NCI-H1092 (cell line): ENCODE measurements at places on chromosomes 7 and 10.

- DNase-seq = no peak
These were observed 855 bp upstream of the PALD1 start for GRCh38 chr10:70477661-70478162.

DNA sequence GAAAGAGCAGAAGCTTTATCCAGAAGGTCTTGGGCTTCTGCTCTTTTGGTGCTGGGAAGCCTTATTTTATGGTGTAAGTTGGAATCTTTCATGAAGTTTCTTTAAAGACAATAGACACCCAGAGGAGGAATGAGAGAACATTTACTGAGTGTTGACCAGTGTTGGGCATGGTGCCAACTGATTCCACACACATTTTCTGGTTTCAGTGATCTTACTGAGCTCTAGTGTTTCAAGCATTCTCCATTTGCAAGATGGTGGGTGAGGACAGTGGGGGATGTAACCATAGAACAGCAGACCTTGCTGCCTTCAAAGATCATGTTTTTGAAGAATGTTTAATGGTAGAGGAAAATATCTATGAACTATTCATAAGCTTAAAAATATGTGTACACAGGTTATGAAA, 114.6 kb downstream of the LRMDA start:
- DNase-seq = no peak

DNA sequence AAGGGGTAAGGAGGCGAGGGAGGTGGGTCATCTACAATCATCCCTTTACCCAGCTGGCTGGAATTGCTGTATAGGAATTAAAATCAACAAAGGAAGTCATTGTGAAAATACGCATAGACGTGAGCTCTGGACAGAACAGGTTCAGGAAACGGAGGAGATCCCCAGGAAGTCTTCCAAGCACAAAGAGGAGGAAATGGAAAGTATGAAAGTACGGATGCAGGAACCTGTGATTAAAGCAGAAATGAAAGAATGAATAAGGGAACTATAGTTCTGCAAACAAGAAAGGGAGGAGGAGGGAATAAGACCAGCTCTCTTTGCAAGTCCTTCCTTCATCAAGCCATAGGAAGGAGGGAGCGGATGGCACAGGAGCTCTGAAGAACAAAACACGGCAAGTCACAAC, 61.8 kb downstream of the PYROXD2 start:
- DNase-seq = no peak

DNA sequence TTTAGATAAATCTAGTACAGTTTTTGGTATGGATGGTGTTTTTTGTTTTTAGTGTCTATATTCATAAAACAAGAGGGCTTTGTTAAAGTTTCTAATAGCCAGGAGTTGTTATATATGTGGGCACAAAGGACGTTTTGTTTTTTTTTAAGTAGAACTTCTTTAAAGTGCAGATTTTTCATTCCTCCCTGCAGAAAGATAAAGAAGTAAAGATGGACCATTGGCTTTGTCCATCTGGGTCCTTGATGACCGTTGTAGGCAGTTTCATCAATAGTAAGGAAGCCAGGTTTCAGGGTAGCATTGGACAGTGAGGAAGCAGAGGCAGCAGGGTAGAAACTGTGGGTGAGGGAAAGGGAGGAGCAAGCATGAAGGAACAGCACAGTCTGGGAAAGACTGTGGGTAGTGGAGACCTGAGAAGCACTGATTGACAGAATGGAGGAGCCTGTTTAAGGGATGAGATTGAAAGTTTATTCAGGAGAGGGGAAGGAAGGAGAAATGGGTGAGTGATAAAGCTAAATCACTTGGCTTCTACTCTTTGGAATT, 5.3 kb downstream of the CALU start:
- DNase-seq = no peak

DNA sequence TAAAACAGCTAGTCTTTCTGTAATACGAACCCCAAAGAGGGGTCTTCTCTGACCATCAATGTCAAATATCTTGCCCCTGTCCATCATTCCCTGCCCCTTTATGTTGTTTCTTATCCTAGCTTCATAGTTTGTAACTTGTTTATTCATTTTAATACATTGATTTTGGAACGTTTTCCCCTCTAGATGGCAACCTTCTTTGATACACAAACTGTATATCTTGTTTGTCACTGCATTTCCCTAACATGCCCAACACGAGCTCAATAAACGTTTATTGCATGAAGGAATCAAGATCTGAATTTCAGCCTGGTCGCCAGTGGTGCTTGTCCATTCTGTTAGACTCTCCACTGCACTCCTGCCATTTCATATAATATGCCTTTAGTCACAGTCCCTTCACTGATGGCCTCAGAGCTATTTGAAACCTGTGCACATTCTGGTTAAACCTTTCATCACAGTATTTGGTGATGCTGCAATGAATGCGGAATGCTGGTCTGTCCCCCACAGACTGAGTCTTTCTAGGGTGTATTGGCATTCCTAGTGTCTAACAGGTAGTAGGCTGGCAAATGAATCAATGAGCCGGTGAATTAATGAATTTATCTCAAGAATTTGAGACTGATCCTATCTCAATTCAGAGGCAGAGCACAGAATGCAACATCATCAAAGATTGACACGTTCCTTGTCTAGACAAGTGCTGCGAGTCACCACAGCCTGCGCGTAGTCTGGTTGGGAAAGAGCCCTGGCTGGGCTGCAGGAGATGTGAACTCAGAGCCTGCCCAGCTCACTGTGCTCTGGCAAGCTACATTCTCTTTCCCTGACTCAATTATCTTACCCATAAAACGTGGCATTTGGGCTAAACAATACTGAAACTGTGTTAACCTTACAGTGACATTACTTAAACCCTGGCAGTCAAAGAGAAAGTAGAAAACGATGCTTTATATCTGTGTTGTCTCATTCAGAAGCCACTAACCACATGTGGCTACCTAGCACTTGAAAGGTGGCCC, 55.2 kb upstream of the FRMD4A start:
- no peak for DNase-seq

- DNase-seq = no peak
These were observed 5.9 kb upstream of the OR2F1 start for GRCh38 chr7:143948733-143949132.

GRCh38 chr10:52526251-52526823, 212.3 kb downstream of the DKK1 start:
- DNase-seq = no peak

DNA sequence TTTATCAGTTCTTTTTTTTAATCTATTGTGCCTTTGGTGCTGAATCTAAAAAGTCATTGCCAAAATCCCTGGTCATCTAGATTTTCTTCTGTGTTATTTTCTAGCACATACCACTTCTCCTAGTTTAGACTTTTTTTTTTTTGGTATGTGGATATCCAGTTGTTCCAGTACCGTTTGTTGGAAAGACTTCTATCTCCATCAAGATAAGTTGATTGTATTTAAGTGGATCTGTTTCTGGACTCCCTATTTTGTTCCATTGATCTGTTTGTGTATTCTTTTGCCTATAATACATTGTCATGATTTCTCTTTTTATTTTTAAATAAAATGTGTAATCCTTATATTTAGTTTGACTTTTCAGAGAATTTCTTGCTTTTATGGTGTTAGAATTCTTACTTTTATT, 35.5 kb downstream of the RSBN1L start:
- DNase-seq = no peak

DNA sequence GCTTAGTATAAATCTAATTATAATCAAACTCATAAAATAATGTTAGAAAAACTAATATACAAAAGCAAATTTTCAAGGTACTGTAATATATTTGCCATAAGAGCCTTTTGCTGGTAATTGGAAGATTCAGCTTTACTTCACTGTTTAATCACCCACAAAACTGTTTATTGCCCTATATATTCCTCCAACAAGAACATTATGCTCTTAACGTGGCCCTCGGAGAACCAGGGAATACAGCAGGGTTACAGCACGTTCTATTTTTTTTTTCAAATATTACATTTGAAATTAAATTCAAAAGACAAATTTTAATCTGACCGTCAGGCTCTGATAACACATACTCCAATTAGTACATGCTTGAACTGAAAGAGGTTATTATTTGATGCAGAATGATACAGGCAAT, 336.3 kb upstream of the LRRN3 start:
- no peak for DNase-seq

DNA sequence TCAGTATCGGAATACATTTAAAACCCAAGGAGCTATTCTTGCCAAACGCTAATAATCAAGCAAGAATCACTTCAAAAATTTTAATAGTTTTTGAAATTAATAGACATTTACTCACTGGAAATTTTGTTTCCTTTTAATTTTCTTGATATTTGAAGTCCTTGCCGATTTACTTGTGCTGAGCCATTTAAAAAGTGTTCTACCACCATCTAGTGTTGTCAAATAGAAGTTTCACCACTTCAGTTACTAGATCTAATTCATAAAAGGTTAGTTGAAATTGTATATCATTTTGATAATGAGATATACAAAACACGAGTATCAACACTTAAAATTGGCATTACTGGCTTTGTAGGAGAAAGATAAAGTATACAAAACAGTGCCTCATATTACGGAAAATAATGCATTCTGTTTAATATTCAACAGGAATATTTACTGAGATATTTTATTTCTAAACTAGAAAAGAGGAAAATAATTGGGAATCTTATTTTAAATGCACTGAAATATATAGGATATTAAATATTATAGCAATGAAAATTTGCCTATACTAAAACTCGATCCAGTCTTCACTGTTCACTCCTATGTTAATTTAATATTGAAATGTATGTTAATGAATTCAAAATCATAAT, 664.8 kb upstream of the SEMA3D start:
- DNase-seq = peak; percentile 8
